ENCODE measurements at places on chromosomes 1 and 21.

- DNase-seq, result no peak
Observed at GRCh38 chr1:183239220-183239742, 53.2 kb downstream of the LAMC2 start.

- DNase-seq, result no peak
Observed at GRCh38 chr1:245277276-245277675, 122.5 kb downstream of the KIF26B start.

- no peak for DNase-seq
Observed at GRCh38 chr1:10272274-10272673, 61.9 kb downstream of the KIF1B start.

- no peak for DNase-seq
Observed at GRCh38 chr21:35561116-35561515, 499.2 kb downstream of the SETD4 start.

DNA sequence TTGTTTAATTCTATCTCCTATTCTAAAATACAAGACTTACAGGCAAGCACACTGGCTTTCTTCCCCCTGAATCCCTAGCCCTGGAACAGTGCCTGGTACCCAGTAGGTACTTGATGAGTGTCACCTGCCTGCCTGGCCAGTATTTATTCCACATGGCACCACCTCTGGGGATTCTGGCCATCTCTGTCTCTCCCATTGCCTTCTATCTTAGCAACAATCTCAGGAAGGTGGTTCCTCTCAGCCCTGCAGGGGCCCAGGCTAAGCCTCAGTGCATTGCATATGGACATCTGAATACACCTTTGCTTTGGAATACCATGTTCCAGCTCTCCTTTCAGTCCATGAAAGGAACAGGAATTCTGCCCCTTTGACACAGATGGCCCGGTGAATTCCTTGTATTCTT lies 81.0 kb downstream of the HIVEP3 start:
- no peak for DNase-seq

GRCh38 chr1:228161362-228161761 lies 4.2 kb upstream of the IBA57 start:
- DNase-seq, result no peak

DNA sequence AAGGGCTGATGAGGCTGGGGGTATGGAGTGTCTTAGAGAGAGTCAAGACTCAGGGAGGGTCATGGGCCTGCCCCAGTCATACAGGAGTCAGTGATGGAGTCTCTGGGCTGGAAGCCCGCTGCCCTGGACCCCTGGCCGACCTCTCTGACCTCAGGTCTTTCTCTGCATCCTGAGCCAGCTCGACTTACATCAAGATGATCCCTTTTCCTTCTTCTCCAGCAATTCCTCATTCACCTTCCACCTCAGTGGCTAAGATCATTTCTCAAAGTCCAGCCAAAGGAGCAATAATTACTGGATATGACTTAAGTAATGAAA lies 308.6 kb downstream of the MATN1 start:
- no peak for DNase-seq

GRCh38 chr1:234474375-234474774 lies 4.6 kb downstream of the TARBP1 start:
- DNase-seq, result no peak

GRCh38 chr1:36369061-36369861 lies 16.5 kb downstream of the STK40 start:
- peak; percentile 86 for DNase-seq

DNA sequence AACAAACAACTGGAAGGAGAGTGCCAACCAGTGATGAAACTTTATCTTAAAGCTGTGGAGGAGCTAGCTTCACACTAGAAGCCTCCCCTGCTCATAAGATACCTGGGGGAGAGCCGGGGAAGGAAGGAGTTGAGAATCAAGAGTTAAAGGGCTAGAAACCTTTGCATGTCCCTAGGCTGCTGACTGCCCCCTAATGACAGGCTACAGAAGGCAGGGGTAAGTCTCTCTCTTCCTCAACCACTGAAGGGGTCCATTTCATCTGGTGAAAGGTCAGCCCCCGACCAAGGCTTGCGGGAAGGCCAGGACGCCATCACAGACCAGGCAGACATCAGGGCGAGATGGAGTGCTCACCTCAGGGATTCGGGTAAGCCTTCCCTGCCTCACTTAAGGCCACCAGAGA lies 65.6 kb upstream of the GRHL3 start:
- no peak for DNase-seq

GRCh38 chr1:229339520-229339919 lies 3.3 kb downstream of the CCSAP start:
- no peak for DNase-seq

GRCh38 chr21:45333583-45334121 lies 46.0 kb upstream of the POFUT2 start:
- DNase-seq, result no peak

DNA sequence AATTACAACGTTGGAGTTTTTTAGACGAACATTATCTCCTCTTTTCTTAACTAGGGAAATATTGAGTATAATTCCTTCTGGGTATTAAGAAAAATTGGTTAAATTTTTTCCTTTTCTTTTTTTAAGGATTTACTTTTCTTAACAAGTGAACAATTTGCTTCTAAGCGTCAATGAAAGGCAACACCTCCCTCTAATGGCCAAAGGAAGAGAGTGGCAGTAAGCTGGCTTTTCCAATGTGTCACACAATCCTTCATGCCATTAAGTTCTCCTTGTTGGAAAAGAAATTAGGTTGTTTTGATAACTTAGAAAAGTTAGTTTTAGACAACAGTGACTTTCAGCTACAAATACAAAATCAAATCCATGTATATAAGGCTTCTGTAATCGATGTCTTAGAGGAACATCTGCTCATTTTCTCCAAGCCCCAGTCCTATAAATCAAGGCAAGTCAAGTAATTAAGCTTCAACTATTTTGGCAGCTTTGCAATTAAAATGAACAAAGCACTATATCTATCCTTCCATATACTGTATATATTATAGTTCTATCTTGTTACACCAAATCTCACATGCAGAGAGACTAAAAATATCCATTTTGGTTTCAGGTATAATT lies 62.8 kb downstream of the EDEM3 start:
- no peak for DNase-seq

DNA sequence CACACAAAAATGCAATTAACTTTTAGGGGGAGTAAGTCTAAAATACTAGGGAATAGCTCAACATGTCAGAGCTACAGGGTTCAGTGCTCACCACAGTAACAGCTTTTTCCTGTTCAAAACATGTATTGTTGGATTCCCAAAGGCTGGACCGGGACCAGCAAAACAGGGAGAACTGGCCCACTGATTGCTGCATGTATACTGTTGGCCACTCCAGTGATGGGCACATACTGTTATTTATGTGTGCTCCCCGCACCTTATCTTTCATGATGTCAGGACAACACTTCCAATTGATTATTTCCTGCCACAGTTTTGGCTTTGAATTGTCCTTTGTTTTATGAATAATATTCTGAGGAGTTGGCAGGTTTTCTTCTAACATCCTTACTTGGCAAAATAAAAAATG lies 50.7 kb downstream of the HMGB4 start:
- no peak for DNase-seq

DNA sequence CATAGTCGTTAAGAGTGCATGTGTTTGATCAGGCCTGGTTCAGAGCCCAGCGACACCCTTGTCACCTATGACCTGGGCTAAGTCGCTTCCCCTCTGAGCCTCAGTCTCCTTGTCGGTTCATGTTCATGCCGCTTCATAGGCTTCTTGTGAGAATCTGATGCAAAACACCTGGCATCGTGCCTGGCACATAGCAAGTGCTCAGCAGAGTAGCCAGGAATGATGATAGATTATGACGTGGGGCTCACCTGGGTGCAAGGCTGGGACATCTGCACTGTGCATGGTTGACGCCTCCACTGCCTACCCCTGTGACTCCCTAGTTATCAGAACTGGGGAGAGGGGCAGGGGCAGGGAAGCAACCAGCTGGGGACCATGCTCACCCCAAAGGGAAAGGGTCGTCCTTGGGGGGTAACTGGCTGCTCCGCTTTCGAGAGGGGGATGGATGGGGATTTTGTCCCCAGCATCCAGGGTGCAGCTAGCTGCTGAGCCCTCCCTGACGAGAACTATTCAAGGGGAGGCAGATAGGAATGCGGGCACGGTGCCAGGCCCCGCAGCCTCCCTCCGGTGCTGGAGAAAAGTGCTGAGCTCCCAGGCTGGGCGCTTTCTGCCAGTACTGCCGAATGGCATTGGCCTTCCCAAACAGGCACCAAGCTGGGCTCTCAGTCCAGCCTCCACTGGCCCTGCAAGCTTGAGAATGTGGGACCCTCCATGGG lies 9.3 kb downstream of the EFHD2 start:
- no peak for DNase-seq

- DNase-seq, result peak; percentile 82
Observed at GRCh38 chr1:244049162-244050013, 1.7 kb upstream of the ZBTB18 start.

- DNase-seq, result peak; percentile 54
Observed at GRCh38 chr1:84853741-84854721, 39.0 kb downstream of the LPAR3 start.

GRCh38 chr1:44103270-44104131 lies 15.1 kb upstream of the KLF17 start:
- DNase-seq, result no peak

GRCh38 chr1:41806472-41807155 lies 112.1 kb downstream of the HIVEP3 start:
- DNase-seq, result peak; percentile 54

- DNase-seq, result no peak
Observed at GRCh38 chr1:158335213-158335532, 3.8 kb upstream of the CD1B start.

GRCh38 chr1:22334860-22335550 lies 116.6 kb upstream of the ZBTB40 start:
- DNase-seq, result no peak

DNA sequence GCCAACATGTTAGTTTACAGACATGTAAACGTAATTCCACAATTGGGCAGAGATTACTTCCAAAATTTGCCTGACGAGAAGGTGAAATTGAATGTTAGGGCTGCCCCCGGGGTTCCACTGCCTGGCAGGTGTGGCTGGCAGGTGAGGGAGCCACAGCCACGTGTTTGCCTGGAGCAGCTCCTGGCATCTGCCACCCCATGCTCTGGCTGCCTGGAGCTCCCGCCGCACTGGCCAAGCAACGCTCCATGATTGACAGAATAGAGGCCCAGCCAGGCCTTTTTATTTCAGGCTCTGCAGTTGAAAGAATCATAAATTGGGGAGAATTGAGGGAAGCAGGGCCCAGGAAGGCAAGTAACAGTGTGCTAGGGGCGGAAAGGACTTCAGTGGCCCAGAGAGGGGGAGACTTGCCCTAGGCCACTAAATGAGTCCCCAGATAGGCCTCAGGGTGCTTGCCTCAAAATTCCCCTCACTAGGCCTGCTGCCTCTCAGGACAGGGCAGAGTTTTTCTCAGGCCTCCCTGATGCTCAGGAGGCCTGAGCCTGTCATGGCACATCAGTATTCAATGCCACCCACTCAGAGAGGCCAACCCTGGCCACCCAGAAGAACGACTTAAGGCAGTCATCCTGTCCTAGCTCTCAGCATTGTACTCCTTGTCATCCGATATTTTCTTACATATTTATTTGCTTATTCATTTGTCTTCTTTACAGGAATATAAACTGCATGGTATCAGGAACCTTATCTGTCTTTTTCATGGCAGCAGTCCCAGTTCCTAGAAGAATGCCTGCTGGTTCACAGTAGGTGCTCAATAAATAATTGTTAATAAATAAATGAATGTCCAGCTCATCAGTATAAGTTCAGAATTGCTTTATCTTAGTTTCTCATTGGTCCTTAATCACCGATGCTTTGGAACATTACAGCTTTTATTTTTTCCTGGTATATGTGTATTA lies 16.6 kb upstream of the S1PR1 start:
- no peak for DNase-seq

DNA sequence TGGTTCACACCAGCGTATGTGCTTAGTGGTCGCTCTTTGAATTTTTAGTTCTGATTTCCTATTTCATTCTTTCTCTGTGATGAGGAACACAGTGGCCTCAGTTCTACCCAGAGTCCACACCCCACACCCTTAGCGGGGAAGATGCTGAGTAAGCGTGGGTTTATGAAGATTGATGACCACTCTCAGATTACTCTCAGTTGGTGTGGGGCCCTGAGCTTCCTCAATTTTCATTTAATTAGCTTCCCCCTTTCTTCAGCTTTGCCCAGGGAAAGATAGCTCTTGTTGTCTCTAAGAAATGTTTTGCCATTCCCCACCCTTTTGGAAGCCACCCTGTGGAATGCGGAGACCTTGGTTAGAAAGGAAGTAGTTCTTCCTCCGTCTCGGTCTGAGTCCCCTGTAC lies 299.9 kb upstream of the PROX1 start:
- DNase-seq, result no peak

GRCh38 chr1:231236938-231237337 lies 4.1 kb upstream of the GNPAT start:
- DNase-seq, result no peak

DNA sequence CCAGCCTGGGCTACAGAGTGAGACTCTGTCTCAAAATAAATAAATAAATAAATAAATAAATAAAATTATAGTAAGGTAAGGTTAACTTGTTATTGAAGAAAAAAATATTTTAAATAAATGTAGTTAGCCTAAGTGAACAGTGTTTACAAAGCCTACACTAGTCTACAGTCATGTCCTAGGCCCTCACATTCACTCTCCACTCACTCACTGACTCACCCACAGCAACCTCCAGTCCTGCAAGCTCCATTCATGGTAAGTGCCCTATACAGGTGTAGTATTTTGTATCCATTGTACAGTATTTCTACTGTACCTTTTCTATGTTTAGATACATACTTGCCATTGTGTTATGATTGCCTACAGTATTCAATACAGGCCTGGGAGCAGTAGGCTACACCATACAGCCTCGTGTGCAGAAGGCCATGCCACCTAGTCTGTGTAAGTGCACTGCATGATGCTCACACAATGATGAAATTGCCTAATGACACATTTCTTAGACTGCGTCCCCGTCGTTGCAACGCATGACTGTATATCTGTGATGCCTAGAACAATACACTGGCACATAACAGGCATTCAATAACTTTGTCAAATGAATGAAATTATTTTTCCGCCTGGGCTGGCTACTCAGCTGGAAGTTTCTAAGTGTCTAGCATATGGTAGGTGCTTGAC lies 14.8 kb downstream of the KCNN3 start:
- no peak for DNase-seq

DNA sequence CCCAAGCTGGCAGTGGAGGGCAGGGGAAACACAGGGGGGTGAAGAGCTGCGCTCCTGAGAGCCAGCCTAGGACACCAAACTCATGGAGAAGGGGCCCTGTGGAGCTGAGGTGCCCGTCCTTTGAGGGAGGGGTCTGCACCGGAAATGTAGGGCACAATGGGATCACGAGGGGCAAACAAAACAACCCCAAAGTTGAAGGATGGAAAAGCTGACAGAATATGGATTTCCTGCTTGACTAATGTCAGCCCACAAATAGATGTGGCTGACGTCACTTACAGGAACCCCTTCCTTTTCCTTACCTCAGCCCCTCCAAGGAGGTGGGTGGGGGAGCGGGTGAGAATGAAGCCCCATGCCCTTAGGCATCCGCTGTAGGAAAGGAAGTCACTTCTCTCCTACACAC lies 110.9 kb downstream of the KCNN3 start:
- peak; percentile 23 for DNase-seq

DNA sequence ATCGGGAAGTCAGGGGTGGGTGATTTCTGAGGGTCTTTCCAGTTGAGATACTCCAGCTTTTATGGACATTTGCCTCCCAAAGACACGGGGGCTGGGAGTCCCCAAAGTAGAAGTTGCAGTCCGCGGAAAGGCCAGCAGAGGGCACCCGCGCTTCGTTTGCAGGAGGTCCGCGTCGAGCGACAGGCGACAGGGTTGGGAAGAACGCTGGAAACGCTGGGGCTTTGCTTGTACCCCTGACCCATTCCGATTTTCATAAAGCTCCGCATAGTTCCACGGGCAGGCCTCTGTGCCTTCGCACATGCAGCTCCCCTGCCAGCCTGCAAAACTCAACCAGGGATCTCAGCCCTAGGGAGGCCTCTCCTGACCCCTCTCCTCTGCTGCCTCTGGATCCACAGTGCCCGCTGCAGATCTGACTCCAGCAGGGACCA lies 44.2 kb upstream of the LAPTM5 start:
- peak; percentile 75 for DNase-seq

Measured in CD4-positive, alpha-beta T cell treated with Interleukin-1 beta for 1 hour (primary cell).